Brain pericyte (primary cell): ENCODE measurements at places on chromosomes 7 and 10.

- no peak for DNase-seq
Measured at GRCh38 chr10:110643653-110644597, at the start of gene RBM20. Gene RBM20, plus strand, starts transcription at chr10:110644336. Its CDS starts 119 bp downstream, at chr10:110644455.

GRCh38 chr7:41328544-41328943 lies 374.3 kb downstream of the INHBA start:
- DNase-seq, result no peak

DNA sequence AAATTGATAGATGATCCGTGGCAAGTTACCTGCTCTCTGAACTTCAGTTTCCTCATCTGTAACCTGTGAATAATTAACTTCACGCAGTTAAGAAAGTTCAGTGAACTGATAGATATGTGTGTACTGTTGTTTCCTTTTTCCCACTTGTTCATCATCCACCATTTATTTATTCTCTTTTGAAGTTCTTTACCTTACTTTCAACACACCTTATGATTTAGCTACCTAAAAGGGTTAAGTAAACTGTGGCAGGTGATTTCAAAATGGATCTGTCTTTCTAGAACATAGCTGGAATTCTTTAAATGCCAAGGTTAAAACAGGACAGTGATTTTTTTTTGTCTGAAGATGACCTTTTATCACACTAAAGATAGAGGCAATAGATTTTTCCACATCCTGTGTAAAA lies 27.4 kb upstream of the MALRD1 start:
- no peak for DNase-seq

DNA sequence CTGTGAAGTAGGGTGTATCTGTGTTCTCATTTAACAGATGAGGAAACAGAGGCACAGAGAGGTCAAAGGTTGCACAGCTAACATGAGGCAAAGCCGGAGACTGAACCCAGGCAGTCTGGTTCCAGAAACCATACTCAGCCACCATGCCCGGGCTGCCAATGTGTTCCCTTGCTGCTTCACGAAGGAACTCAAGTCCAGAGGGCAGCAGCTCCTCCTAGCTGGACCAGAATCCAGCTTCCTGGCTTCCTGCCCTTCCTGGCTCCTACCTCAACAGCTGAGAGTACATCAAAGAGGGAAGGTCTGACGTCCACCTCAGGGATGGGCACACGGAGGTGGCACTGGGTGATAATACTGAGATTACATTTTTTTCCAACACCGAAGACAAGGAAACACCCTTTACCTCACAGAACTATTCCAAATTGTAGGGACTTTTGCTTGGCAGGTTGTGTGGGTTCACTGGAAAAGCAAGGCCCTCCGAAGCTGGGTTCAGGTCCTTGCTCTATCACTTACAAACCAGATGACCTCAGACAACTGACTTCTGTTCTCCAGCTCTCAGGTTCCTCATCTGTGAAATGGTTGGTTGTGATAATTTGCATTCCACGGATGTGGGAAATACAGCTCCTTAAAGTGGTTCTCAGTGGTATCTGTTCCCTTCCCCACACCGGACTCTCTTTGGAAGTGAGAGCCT lies 154.1 kb upstream of the ZMIZ1 start:
- no peak for DNase-seq

GRCh38 chr10:124436191-124436638 lies 13.6 kb downstream of the NKX1-2 start:
- no peak for DNase-seq
